Umbilical cord (tissue), 2 donors: ENCODE measurements at places on chromosomes 2 and 18.

DNA sequence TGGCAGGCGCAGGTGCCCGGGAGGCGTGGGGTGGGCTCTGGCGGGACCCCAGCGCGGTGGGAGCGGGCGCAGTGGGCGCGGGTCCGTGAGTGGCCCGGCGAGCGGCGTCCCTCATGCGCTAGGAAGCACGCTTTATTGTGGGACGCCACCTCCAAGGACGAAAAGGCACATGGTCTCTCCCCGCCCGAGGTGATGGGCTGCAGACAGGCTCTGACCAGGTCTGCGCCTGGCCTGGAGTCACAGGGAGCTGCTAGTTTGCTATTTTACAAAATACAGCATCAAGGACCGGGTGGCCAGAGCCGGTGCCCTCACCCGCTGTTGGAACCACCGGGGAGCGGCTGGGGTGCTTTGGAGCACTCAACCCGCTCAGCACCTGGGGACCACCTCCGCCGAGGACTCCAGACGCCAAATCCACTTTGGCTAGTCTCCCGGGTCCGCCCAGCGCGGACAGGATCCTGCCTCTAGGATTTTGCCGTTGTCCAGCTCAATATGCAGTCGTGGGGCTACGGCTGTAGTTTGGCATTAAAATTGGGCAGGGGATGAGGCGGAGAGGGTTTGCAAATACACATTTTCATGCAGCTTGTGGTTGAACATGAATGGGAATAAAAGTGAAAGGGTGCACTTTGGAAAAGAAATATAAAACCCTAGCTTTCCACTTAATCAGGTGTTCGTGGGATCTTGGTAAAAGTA is 65.4 kb downstream of the LRRFIP1 start:
- DNase-seq = no peak

DNA sequence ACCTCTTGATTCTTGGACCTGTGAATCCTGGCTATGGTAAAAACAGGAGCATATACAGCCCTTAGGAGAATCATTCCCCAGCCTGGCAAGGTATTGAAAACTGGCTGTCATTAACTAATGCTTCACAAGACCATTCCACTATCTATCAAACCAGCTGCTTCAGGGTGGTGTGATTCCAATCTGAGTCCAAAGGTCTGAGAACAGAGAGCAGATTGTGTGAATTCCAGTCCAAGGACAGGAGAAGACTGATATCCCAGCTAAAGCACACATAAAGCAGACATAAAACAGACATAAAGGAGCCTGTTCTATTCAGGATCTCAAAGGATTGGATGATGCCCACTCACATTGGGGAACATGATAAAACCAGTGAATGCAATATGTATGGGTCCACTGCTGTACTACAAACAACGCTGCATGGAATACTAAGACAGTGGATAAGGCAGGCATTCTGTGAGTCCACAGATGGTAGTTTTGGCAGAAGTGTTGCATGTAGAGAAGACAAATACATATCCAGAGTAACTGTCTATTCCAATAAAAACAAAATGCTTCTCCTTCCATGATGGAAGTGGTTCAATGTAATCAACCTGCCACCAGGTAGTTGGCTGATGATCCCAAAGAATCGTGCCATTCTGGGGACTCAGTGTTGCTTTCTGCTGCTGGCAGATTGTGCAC is 363.9 kb downstream of the KCNJ3 start:
- DNase-seq = no peak

DNA sequence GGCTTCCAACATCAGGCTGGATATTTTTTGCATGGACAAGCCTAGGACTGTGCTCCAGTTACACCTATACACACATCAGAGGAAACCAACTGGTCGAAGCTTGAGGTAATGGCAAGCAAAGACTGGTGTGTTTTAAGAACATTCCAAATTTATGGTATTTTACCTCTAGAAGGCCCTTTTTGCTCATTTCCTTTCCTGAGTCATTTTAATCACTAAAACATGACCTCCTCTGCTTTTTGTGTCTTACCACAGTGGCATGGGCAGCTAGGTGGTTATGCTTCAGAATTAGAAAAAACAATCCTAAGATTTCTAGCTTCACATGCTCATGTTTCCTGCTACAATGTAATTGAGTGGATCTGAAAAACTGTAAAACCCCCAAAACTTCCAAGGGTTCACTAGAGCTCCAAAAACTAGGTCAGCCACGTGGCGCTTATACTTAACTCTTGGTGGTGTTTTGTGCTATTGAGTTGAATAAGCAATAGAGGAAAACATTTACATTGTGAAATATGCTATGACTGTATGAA is 30.6 kb upstream of the CHRNA1 start:
- no peak for DNase-seq

- DNase-seq = no peak
These were observed 3.3 kb downstream of the NCK2 start for GRCh38 chr2:105747991-105748390.

DNA sequence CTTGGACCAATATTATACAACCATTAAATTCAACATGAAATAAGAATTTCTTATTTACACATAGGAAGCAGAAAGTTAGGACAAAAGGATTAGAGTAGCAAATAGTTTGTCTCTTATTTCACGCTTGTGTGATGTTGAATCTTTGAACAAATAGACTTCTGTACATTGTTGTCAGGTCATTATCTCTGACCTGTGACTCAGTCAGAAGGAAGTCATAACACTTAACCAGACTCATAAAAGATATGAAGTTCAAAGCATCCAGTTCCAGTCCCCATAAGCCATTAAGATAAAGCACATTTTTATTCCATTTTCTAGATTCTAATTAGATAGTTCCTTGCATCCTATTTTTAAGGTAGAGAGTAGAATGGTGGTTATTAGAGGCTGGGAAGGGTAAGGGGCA is 130.8 kb downstream of the UPP2 start:
- no peak for DNase-seq

- no peak for DNase-seq
These were observed 274.6 kb downstream of the LRATD1 start for GRCh38 chr2:14907014-14907612.

DNA sequence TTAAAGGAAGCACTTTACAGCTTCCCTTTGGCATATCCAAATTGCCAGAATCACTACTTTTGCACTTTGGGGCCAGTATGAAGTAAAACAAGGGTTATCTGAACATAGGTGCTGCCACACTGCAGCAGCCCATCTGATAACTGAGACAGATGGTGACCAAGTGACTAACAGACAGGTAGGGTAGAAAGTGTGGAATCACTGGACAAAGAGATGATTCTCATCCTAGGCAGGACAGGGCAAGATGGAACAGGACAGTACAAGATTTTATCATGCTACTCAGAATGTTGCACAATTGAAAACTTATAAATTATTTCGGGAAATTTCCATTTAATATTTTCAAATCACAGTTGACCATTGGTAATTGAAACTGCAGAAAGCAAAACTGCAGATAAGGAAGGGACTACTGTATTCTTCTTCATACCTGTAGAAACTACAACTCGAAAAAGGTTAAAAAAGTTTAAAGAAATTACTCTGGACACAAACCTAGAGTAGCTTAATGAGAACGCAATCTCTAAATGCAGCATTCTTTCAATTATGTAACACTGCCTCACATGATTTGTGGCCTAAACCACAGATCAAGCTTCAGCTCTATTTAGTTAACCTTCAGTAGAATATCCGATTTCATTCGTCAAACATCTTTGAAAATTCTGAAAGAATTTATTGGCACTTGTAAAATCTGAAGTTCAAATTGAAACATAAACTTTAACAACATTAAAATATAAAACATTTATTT is 31.4 kb downstream of the HEATR5B start:
- no peak for DNase-seq

DNA sequence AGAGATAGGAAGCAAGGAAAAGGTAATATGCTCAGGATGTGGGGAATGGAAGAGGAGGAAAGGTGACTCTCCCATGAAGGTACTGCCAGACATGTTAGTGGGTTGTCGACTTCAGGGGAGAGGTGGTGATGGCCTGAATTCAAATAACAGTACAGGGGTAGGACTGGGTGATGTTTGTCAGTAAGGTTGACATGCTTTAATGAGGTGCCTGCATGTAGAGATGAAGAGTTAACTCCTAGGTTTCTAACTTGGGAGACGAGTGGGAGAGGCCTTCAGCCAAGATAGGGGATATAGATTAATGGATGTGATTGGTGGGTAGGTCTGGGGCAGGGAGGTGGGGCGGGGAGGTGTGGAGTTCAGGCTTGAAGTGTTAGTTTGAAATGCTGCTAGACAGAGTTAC is 2.6 kb downstream of the NAPG start:
- no peak for DNase-seq

- DNase-seq = no peak
These were observed 18.0 kb downstream of the DGUOK start for GRCh38 chr2:73944714-73945113.

DNA sequence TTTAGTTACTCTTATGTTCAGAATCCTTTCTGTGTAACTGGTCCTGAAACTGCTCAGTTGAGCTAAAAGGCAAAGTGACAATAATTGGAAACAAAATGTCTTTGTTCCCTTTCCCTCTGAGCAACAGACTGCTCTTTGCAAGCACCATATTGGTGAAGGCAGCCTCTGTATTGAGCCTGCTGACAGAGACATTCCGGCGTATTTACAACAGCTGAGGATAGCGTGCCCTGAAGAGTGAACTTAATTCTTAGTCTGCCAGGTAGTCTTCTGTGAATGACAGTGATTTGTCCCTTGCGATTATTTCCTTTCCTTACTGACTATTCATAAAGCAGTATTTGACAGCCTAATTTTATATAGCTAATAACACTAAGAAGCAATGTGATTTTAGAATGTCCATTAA is 239.1 kb downstream of the CPS1 start:
- no peak for DNase-seq

DNA sequence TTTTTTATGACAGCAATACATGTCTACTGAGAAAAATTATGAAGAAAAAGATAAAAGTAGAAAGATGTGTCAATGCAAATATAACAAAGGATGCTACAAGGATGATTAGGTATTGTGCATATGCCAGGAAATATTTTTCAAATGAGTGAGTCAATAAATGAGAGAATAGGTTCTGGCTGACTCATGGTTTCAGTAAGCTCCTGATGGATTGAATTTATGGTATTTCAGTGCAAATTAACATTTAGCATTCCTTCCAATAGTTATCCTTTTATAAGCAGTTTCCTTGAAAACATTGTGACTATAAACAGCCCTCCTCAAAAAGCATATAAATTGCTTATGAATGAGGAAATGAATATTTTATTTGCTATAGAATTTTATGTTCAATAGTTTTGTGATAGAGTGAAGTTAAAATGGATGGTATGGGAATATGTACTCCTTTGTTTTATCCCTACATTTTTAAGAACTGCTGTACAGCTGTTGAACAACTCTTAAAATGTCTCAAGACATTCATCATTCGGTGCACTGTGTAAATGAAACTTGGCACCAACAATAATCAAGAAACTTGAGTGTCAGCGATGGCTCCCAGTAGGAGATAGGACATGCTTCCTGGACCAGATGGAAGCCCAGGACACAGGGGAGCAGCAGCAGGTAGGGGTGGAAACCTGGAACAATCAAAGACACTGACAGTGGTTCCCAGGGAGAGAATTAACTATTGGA is 144.7 kb downstream of the PMAIP1 start:
- DNase-seq = no peak
